ENCODE measurements at places on chromosomes 4 and X.

- peak; percentile 44 for DNase-seq
Measured at GRCh38 chrX:47366041-47366722, 4.2 kb upstream of the ZNF157 start.

DNA sequence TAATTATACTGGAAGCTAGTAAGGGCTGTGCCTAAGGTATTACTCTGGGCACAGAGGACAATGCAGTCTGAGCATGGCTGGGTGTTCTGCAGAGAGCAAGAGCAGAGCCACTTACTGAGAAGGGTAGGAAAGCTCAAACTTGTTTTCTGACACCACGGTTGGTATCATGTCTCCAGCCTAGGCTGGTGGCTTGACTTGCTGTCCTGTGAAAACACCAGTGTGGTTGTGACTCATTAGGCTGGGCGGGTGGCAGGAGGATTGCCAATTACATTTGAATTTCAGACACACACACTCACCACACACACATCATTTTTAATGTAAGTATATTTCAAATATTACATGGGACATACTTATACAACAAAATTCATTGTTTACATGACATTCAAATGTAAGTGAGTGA lies 19.7 kb upstream of the MTM1 start:
- DNase-seq: no peak

- DNase-seq: no peak
Measured at GRCh38 chrX:70172964-70173363, 4.3 kb upstream of the DGAT2L6 start.

- DNase-seq: no peak
Measured at GRCh38 chr4:116585246-116585645, 500.1 kb downstream of the TRAM1L1 start.

DNA sequence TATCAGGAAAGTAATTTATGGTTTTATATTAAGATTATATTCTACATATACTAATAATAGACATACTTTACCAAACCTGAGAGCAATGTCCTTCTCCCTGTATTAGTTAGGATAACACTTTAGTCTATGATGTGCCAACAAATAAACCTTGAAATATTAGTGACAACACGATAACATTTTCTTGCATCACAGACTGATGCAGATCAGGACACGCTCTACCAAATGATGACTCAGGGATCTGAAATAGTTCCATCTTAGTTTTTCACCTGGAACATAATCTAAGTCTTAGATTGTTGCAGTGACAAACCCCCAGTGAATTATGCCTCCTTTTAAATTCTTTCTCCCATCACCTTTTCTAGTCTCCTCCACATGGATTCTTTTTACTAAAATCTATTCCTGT lies 214.2 kb downstream of the CLCN4 start:
- DNase-seq: no peak

DNA sequence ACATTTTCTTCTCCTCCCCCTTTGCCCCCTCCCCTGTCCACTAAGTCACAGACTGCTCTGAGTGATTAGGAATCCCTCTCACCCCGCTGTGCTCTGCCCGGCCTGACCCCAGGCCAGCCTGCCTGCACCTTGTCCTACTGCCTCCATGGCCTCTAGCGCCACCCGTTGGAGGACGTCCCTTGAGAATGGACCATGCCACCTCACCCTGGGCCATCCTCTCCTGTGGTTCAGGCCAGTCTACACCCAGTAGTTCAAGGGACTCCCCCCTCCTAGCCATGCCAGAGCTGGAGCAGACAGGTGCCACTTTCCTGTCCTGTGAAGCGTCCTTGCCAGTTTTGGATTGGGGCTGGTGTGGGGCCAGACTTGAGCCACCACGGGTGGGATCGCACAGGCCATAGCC lies 9.7 kb upstream of the IRAK1 start:
- DNase-seq: no peak

DNA sequence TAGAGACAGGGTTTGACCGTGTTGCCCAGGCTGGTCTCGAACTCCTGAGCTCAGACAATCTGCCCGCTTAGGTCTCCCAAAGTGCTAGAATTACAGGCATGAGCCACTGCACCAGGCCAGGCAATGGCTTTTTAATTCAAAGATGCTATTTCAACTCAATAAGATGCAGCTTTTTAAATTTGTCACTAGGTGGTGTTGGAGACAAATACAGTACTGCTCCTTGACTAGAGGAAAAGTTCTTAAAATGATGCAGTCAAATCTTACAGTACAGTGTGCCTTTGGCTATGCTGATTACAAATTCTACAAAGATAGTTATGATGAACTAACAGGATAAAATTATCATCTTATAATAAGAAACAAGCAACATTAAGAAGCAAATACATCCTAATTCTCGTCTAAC lies 441.1 kb downstream of the KCNIP4 start:
- no peak for DNase-seq

- no peak for DNase-seq
Measured at GRCh38 chr4:25916870-25917269, 2.9 kb downstream of the SMIM20 start.

DNA sequence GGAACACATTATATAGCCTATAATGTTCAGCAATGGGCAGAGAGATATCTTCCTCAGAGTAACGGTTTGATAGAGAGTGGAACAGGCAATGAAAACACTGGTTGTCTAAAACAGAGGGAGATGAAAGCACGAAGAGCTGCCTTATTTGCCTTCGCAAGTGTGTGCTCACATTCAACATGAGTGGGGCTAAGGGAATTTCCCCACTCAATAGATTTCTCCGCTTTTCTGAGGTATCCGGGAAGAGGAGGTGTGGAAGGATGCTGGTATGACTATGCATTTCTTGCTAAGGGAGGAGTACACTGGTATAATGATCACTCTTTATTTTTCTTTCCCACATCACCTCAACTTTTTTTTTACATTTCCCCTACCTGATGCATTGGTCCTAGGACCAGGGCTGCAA lies 7.8 kb upstream of the GPR82 start:
- no peak for DNase-seq

GRCh38 chr4:7194251-7195140 lies 2.2 kb downstream of the SORCS2 start:
- no peak for DNase-seq

- DNase-seq: no peak
Measured at GRCh38 chr4:177517862-177518261, 75.6 kb upstream of the AGA start.

DNA sequence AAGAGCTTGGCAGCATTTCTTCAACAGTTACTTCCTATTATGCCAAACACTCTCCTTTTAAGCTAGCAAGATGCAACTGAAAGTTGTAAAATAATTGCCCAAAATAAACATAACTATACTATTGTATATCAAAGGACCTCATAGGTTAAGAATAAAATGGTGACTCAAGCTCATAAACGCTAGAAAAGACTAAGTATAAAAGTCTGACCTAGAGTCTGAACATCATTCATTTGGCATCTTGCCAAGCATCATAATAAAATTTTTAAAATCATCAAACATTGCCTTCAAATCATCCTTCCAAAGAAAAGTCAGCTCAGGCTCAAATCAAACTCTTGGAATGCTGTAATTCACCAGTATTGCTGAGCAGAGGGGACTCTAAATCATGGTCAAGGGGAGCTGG lies 281.2 kb downstream of the QDPR start:
- no peak for DNase-seq

- no peak for DNase-seq
Measured at GRCh38 chr4:85498068-85498733, 23.3 kb downstream of the ARHGAP24 start.

DNA sequence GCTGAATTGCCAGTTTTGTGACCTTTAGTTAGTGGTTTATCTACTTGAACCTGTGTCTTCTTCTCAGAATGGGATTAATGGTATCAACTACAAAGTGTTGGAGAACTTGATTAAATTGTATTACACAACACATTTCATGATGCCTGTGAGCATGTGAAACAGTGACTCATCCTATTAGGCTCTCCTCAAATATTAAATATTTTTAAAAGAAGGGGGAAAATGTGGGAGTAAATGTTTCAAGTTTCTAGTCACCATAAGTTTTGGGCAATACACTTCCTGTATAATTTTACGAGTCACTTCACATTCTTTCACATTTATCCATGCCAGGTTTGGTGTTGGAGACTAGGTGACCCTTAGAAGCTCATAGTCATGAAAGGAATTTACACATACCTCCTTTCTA lies 147.0 kb downstream of the HS3ST1 start:
- DNase-seq: no peak

DNA sequence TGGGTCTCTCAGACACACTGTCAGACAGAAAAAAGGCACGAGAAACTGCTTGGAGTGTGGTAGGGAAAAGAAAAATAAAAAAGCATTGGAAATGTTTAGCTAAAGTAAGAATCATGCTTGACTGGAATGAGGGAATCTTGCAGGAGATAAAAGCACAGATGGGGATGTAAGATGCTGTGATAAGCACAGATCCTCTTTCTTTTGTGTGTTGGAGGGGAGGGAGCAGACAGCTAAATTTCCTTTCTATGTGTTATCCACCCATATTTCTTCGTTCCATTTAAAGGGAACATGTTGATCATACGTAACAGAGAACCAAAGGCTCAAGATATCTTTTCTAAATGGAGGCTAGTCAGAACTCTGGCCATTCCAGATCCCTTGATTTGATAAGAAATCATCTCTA lies 614.0 kb upstream of the LCORL start:
- DNase-seq: no peak
